ENCODE measurements at places on chromosomes 11 and 22.

- no peak for DNase-seq
These were observed at the start of gene BTBD18 for GRCh38 chr11:57751676-57752253. BTBD18 (minus strand) TSS chr11:57751819; CDS start chr11:57751188, 631 bp downstream.

- DNase-seq, result no peak
These were observed 85.5 kb upstream of the PGR start for GRCh38 chr11:101215069-101215468.

- DNase-seq, result no peak
These were observed 756.7 kb downstream of the DLG2 start for GRCh38 chr11:84870486-84870885.

DNA sequence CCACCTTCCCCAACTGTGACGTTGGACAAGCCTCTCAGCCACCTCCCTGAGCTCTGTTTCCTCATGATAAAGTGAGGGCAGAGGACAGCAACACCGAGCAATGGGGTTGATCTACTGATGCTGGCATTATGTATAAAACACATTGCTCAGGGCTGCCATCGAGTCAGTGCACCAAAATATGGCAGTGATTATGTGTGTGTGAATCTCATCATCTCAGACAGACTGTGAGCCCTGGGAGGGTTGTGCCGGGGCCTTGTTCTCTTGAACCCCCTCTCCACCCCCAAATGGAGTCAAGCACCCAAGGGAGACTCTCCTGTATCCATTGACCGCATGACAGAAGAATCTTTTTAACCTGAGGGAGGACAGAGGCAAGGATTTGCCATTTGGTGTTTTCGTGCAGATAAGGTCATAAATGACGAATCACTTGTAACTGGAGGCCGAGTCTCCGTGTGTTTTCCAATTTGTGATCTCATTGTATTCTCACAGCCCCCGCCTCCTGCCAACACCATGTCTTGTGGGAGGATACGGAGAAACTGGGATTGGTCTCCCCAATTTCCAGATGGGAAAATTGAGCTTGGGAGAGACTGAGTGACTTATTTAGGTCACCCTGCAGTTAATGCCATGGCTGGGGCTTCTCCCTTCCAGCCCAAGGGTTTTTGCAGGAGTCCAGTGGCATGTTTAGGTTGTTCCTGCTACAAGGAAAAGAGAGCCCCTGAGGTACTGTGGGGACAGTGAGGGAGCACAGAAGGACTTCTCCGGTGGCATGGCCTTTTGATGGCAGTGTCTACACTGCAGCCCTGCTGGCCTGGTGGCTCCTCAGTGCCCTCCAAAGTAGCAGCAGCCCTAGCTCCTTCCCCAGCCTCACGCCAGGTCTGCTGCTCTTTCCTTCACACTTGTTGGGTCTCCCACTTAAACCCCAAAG lies 52.4 kb downstream of the CHRDL2 start:
- DNase-seq, result no peak

DNA sequence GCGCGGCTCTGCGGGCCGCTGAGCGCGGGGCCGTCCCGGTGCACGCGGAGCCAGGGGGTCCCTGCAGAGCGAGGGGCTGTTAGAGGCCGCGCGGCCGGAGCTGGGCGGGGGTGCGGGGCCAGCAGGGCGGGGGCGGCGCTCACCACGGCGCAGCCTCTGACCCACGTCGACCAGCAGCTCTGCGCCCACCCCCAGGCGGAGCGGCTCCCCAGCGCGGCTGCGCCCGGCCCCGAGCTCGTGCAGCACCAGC lies 385 bp upstream of the SCO2 start:
- DNase-seq, result no peak

- no peak for DNase-seq
These were observed 199.0 kb downstream of the ETS1 start for GRCh38 chr11:128388206-128388815.
